Thyroid gland (tissue), 4 donors: ENCODE measurements at places on chromosomes 7 and 10. TPM values are rescaled to one million over a fixed set of nuclear protein-coding genes. Genes with fewer than 3 reads are reported as not detected.

Gene ASAH2
- total RNA-seq, result 0.11 TPM

Gene ERVW-1
- not detected for total RNA-seq

GRCh38 chr10:42755556-42756093 lies 27.0 kb upstream of the BMS1 start:
- peak; percentile 5 for DNase-seq
- H3K27me3 ChIP-seq, result no peaks in the 10 kb centered on the region
- H3K4me3 ChIP-seq, result no peak overlapping the region

Gene CDK14
- 29.3 TPM for total RNA-seq

- no peaks in the 10 kb centered on the region for H3K36me3 ChIP-seq
- H3K27ac ChIP-seq, result no peak overlapping the region
- peaks cover 8% of the 10 kb centered on the region for H3K4me1 ChIP-seq
- no peak overlapping the region for H3K4me3 ChIP-seq
- DNase-seq, result no peak
These were observed 3.2 kb downstream of the NYAP1 start for GRCh38 chr7:100486753-100487446.

Gene CLCN1
- not detected for total RNA-seq

DNA sequence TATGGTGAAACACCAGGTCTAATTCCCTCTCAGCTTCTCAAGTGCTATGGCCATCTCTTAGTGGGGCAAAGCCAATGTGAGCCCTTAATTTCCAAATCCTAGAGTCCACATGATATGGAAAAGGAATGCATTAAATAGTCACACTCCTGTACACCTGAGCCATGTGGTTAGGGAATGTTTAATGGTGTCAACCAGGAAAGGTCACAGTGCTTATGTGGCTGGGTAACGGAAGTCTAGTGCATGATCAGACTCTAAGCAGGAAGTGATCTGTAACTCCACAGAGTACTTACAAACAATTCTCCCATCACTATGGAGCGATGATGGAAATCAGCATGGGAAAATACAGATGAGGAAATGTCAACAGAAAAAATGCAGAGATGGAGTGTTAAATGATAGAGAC lies 148.8 kb downstream of the MAGI2 start:
- H3K36me3 ChIP-seq, result no peaks in the 10 kb centered on the region
- no peak for DNase-seq
- no peak overlapping the region for H3K4me3 ChIP-seq
- no peak overlapping the region for H3K27ac ChIP-seq
- H3K27me3 ChIP-seq, result no peaks in the 10 kb centered on the region

- H3K4me1 ChIP-seq, result peaks cover 38% of the 10 kb centered on the region
- peak; percentile 53 for DNase-seq
- H3K36me3 ChIP-seq, result no peaks in the 10 kb centered on the region
- peak overlapping the region; percentile 92 for H3K4me3 ChIP-seq
- H3K27ac ChIP-seq, result peak overlapping the region; percentile 97
- no peaks in the 10 kb centered on the region for H3K27me3 ChIP-seq
These were observed 500 bp downstream of the CUL1 start for GRCh38 chr7:148699024-148699781.

Gene CAMK2B
- 18.1 TPM for total RNA-seq

DNA sequence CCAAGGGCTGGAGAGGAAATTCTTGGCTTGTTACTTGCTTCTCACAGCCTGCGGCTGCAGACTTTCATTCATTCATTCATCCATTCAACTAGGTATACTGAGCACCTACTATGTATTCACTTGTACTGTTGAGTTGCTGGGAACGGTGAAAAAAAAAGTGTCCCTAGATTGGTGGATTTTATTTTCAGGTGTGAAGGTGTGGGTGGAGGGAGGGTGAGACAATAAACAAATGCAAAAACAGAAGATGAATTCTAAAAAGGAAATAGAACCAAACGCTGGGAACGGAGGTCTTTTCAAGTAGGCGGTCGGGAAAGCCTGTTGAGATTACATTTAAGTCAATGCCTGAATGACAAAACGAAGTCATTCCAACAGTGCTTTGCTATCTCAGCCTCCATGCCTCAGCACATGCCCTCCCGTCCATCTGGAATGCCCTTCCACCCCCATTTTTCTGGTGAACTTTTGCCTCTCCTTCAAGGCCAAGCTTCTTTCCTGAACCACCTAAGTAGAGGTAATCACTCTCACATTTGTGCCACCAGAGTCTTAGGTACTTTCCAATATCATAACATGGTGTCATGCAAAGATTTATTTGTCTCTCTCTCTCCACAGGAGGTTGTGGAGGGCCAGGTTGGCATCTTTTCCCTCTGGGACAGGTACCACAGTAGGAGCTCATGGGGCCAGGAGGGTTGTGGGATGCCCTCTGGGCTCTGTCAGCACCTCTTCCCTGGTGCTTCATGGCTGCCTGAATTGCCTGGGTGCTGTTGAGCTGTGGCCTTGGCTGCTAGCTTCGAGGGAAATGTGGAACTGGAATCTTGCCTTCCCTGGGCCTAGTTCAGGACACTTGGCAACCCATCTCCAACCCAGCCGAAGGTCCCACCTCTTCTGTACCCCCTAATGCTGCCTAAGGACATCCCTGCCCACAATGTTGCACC lies 5.5 kb downstream of the NKX2-3 start:
- no peak for DNase-seq
- no peak overlapping the region for H3K4me3 ChIP-seq
- H3K27ac ChIP-seq, result no peak overlapping the region
- H3K4me1 ChIP-seq, result peaks cover 37% of the 10 kb centered on the region
- H3K36me3 ChIP-seq, result no peaks in the 10 kb centered on the region
- peaks cover 53% of the 10 kb centered on the region for H3K27me3 ChIP-seq

Gene CPA4
- total RNA-seq, result not detected

GRCh38 chr7:585229-585711 lies 65.6 kb upstream of the PDGFA start:
- H3K4me3 ChIP-seq, result no peak overlapping the region
- no peak for DNase-seq
- no peaks in the 10 kb centered on the region for H3K27me3 ChIP-seq
- H3K4me1 ChIP-seq, result no peaks in the 10 kb centered on the region
- no peaks in the 10 kb centered on the region for H3K36me3 ChIP-seq
- no peak overlapping the region for H3K27ac ChIP-seq

GRCh38 chr7:38554586-38554985 lies 76.6 kb downstream of the AMPH start:
- DNase-seq, result no peak
- H3K4me3 ChIP-seq, result no peak overlapping the region
- no peaks in the 10 kb centered on the region for H3K27me3 ChIP-seq
- no peaks in the 10 kb centered on the region for H3K36me3 ChIP-seq

DNA sequence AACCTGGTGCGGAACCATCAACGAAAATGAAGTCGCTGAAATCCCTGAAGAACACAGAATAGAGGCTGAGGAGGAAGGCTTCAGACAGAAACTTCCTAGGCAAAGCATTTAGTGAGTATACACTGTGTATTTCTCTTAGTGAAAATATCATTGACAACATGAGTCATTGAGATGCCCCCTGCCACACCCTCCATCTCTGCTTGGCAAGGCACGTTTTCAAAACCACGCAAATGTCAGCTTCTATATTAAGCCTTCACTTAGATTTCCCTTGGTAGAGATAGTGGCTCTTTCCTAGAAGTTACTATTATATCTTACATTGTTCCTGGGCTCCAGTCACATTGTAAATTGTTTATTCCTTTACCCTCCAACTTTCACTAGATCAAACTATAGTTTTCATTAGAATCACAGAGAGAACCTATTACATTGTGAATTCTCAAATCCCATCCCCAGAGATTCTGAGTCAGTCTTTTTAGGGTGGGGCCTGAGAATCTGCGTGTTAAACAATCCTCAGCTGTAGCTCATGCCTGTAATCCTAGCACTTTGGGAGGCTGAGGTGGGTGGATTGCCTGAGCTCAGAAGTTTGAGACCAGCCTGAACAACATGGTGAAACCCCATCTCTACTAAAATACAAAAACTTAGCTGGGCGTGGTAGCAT lies 4.6 kb upstream of the SKAP2 start:
- H3K27me3 ChIP-seq, result no peaks in the 10 kb centered on the region
- peaks cover 4% of the 10 kb centered on the region for H3K4me1 ChIP-seq
- no peak for DNase-seq
- H3K27ac ChIP-seq, result no peak overlapping the region
- H3K36me3 ChIP-seq, result no peaks in the 10 kb centered on the region

Gene CPN1
- not detected for total RNA-seq

DNA sequence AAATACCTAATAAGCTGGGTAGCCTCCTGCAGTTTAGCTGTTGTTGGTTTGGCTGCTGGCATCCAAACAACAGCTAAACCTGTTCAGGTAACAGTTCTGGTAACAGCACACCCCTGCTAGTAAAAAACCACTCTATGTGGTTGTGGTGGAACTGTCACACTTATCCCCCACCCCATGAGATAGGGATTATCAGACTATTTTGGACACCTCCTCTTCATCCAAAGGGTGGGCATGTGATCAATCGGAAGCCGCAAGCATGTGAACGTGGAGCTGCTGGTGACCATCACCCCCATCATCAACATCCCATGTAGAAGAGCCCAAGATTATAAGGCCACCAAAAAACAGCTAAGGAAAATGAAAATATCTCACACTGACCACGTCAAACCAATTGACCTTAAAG lies 2.5 kb downstream of the MTPAP start:
- no peak for DNase-seq
- H3K4me1 ChIP-seq, result peaks cover 28% of the 10 kb centered on the region
- H3K27ac ChIP-seq, result no peak overlapping the region

- no peaks in the 10 kb centered on the region for H3K27me3 ChIP-seq
- H3K27ac ChIP-seq, result no peak overlapping the region
- H3K4me1 ChIP-seq, result peaks cover 7% of the 10 kb centered on the region
- H3K4me3 ChIP-seq, result no peak overlapping the region
- DNase-seq, result peak; percentile 24
- no peaks in the 10 kb centered on the region for H3K36me3 ChIP-seq
These were observed 59.4 kb downstream of the EBLN1 start for GRCh38 chr10:22158426-22158825.

- no peak for DNase-seq
- no peaks in the 10 kb centered on the region for H3K4me1 ChIP-seq
- no peak overlapping the region for H3K4me3 ChIP-seq
- no peak overlapping the region for H3K27ac ChIP-seq
These were observed 36.0 kb upstream of the FAM20C start for GRCh38 chr7:156111-157007.

DNA sequence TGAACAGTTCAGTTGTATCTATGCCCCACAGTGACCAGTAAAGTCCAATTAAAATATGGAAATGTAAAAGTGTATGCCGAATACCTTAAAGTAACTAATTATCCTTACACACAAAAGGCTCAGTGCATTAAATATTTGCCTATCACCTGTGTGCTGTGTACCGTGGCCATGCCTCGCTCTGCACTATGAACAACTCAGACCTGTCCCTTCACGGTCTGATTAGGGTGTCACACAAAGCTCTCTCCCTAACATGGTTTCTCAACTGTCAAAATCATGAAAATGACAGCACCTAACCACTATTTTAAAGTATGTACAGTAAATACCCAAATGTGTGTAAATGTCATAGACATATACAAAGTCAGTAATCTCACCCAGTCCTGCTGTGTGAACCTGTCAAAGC lies 43.1 kb downstream of the STK17A start:
- H3K27ac ChIP-seq, result peak overlapping the region; percentile 77
- H3K4me3 ChIP-seq, result no peak overlapping the region
- H3K27me3 ChIP-seq, result no peaks in the 10 kb centered on the region
- peak; percentile 33 for DNase-seq
- H3K36me3 ChIP-seq, result peaks cover 2% of the 10 kb centered on the region
- peaks cover 20% of the 10 kb centered on the region for H3K4me1 ChIP-seq

Gene FOXP2
- total RNA-seq, result 28.2 TPM

DNA sequence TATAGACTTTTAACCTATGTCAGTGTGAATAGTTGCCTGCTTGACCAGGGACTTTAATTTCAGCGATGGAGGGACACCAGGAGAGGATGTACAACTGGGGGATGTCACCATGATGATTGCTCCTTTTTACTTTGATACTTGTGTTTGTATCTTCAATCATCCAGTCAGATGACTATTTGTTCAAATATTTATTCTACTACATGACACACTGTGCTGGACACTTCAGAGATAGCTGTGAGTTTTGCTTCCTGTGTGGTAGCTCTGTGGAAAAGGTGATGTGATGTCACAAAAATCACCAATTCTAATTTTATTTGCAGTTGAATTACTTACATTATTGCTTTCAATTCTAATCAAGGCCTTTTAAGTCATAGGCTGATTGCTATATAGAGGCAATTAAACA lies 62.7 kb upstream of the CREB5 start:
- H3K36me3 ChIP-seq, result no peaks in the 10 kb centered on the region
- H3K4me1 ChIP-seq, result no peaks in the 10 kb centered on the region
- no peak overlapping the region for H3K27ac ChIP-seq
- no peak for DNase-seq
- H3K27me3 ChIP-seq, result no peaks in the 10 kb centered on the region

Gene PHYHIPL
- total RNA-seq, result 0.11 TPM

- no peaks in the 10 kb centered on the region for H3K27me3 ChIP-seq
- no peaks in the 10 kb centered on the region for H3K4me1 ChIP-seq
- no peak overlapping the region for H3K27ac ChIP-seq
These were observed 286.7 kb downstream of the FZD1 start for GRCh38 chr7:91550931-91551330.

GRCh38 chr10:128092454-128092853 lies 33.8 kb downstream of the MKI67 start:
- no peak overlapping the region for H3K4me3 ChIP-seq
- no peak overlapping the region for H3K27ac ChIP-seq
- no peak for DNase-seq
- no peaks in the 10 kb centered on the region for H3K4me1 ChIP-seq
- no peaks in the 10 kb centered on the region for H3K36me3 ChIP-seq

Gene IDI2
- not detected for total RNA-seq

GRCh38 chr10:90193240-90193985 lies 492.0 kb downstream of the KIF20B start:
- no peak overlapping the region for H3K4me3 ChIP-seq
- no peak overlapping the region for H3K27ac ChIP-seq
- no peaks in the 10 kb centered on the region for H3K4me1 ChIP-seq
- DNase-seq, result no peak
- H3K27me3 ChIP-seq, result no peaks in the 10 kb centered on the region
- no peaks in the 10 kb centered on the region for H3K36me3 ChIP-seq

DNA sequence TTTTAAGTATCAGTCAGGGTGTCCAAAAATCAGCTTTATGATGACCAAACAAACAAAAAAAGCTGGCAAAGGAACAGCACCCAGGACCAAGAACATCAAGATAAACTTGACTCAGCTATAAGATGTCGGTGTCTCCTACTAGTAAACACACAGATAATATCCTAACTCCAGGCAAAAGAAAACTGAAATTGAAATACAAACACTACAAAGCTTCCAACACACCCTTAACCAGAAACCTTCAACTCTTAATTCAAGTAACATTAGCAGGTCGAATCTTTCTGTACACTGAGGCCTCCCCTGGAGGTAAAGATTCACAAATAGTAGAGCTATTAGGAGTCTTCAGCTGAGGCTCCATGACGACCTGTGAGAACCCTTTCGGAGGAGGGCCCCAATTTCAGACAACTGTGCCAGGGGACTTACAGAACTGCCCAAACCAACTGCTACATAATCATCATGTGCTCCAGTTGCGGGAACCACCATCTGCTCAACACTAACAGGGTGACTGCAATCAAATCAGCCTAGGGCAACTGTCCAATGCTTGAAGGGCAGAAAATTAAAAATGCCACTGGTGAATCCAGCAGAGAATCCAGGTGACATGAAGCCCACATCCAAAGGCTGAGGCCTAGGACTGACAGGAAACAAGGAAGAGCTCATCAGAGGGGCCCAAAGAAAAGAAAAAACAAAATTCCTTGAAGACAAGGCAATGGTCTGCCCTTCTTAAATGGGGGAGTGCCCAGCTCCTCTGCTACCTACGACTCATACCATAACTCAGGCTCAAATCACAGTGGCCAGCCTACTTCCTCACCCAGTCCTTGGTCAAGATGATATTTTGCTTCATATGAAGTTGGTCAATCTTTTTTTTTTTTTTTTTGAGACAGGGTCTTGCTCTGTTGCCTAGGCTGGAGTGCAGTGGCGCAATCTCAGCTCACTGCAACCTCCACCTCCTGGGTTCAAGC lies 20.0 kb downstream of the XPNPEP1 start:
- no peak for DNase-seq
- H3K4me1 ChIP-seq, result peaks cover 40% of the 10 kb centered on the region
- H3K36me3 ChIP-seq, result no peaks in the 10 kb centered on the region
- H3K27ac ChIP-seq, result peak overlapping the region; percentile 56
- no peak overlapping the region for H3K4me3 ChIP-seq
